GM23248 (cell line): ENCODE measurements at places on chromosomes 7 and 10. TPM values are rescaled to one million over a fixed set of nuclear protein-coding genes. Genes with fewer than 3 reads are reported as not detected.
A peak's percentile ranks its signal among the peaks of the same experiment; 100 is the strongest.

DNA sequence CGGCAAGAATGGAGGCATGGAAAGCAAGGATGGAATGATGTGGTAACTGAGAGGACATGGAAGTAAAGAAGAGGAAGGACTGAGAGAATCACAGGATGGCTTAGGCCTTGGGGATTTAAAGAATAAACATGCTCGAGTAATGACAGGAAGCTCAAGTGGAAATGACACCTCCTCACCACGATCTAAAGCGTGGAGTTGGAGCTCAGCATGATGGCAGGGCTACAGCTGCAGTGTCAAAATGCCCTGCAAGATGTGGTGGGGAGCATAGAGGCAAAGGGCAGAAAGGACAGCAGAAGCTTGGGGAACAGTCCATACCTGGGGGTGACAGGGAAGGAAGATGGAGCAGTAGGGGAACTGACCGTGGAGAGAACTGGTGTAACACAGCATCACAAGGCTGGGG is 229.5 kb upstream of the PLXNA4 start:
- DNase-seq = no peak

- peak; percentile 87 for DNase-seq
Observed at GRCh38 chr10:4678023-4678950, 147.7 kb upstream of the AKR1E2 start.

- DNase-seq = no peak
Observed at GRCh38 chr7:103811997-103812396, 177.5 kb downstream of the RELN start.

DNA sequence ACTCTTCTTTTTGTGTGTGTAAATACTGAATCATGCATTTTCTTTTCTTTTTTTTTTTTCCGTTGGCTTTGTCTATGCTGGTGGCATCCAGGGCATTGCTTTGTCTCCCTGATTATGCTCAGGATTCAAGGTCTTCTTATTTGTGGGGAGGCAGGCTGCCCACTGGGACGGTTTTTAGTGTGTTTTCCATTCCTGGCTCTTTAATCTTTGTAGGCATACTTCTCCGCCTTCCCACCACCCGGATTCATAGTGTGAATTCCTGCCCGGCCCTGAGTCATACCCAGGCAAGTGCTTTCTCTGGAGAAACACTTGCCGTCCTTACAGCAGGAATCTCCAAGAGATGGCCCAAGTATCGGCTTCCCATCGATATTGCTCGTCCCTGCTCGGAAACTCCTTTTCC is 5.2 kb downstream of the ZNF655 start:
- DNase-seq = peak; percentile 90

- DNase-seq = no peak
Observed at GRCh38 chr7:97457054-97457453, 274.8 kb upstream of the TAC1 start.

DNA sequence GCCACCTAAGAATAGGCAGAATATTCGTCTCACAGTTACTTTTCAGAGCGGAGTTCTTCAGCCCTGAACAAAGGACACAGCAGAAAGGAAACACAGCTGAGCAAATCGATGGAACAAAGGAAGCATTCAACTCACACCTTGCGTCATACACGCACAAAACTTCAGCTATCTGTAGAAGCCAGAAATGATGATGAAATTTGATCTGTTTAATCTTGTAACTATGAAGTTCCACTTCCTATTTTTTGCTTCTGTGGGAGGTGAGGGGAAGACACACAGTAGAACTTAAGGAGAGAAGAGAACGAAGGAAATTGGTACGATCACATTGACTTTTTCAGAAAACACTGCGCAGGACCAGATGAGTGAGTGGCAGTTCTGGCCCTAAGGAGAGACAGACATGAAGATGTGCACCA is 26.2 kb downstream of the FAM171A1 start:
- peak; percentile 22 for DNase-seq

The PNLIPRP2 gene
- polyA plus RNA-seq = not detected in 2 replicates

The IL6 gene
- 29.0 and 30.6 TPM in 2 replicates for polyA plus RNA-seq
